ENCODE measurements at places on chromosomes 1 and 21. TPM values are rescaled to one million over a fixed set of nuclear protein-coding genes. Genes with fewer than 3 reads are reported as not detected.

OR2W3 gene
- total RNA-seq, result not detected

TAS1R1 gene
- total RNA-seq, result not detected

IVL gene
- not detected for total RNA-seq

MCOLN3 gene
- 0.47 TPM for total RNA-seq

SPRR2F gene
- total RNA-seq, result not detected

SLC25A34 gene
- total RNA-seq, result 0.34 TPM

CNTN2 gene
- 12.8 TPM for total RNA-seq

ASCL5 gene
- total RNA-seq, result not detected

HRNR gene
- total RNA-seq, result not detected

KRTAP11-1 gene
- not detected for total RNA-seq

DNA sequence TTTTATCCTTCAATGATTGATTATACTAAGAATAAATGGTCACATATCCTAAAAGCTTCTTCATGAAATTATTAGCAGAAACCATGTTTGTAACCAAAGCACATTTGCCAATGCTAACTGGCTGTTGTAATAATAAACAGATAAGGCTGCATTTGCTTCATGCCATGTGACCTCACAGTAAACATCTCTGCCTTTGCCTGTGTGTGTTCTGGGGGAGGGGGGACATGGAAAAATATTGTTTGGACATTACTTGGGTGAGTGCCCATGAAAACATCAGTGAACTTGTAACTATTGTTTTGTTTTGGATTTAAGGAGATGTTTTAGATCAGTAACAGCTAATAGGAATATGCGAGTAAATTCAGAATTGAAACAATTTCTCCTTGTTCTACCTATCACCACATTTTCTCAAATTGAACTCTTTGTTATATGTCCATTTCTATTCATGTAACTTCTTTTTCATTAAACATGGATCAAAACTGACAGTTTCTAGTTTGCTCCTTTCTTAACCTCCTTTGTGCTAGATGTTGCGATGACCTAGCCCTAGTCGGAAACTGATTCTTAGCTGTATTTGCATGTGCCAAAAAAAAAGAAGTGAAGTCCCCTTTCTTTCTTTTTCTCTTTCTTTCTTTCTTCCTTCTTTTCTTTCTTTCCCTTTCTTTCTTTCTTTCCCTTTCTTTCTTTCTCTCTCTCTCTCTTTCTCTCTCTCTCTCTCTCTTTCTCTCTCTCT, 45.1 kb downstream of the MAP3K7CL start:
- no peak for DNase-seq

GRCh38 chr1:204619721-204620120, 65.8 kb downstream of the LRRN2 start:
- peak; percentile 50 for DNase-seq

DNA sequence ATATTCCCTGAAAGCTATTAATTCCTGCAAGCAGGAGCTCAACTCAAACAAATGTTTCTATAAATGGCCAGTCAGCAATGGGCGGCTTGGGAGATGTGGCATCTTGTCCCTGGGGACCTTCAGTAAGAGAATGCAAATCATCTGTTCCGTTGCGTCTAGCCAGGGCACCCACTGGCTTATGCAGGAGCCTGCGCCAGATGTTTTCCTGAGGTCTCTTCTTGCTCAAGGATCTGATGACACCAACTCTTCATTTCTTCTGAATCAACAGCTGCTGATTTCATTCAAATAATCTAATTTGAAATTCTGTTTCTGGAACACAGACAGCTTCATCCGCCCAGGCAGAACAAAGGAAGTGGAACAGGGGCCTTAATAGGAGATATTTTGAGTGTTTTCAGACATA, 70.0 kb upstream of the AJAP1 start:
- no peak for DNase-seq

- no peak for DNase-seq
Observed at GRCh38 chr1:177228693-177229065, 57.9 kb downstream of the BRINP2 start.

- peak; percentile 78 for DNase-seq
Observed at GRCh38 chr1:160375788-160376524, 9.1 kb downstream of the NHLH1 start.

GRCh38 chr1:234881893-234882771, 246.5 kb downstream of the TOMM20 start:
- DNase-seq, result no peak

DNA sequence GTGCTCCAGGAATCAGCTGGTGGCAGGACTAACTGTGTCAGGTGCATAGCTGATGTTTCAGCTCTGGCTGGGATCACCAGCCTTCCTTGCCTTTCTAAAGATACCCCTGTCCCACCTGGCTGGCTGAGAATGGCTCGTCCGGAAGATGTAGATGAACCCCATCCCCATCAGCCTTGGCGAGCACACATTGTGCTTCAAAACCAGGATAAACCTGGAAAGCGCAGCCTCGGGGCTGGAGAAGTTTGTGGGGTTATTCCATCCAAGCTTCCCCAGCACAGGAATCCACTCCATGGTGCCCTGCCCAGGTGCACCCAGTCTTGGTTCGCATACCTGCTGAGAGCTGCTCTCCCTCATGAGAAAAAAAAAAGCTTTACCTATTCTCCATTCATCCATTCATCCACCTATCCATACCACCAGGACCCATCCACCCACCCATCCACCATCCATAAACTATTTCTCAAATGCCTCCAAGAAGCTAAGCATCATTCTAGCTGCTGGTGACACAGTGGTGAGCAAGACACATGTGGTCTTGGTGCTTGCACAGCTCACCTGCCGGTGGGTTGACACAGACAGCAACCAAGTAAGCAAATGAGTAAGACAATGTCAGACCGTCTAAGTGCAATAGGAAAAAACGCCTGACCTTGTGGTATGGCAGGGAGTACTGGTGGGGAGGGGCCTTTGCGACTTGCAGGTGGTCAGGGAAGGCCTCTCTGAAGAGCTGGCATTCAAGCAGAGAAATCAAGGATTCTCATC, 94.0 kb downstream of the DMRTB1 start:
- DNase-seq, result no peak

GRCh38 chr1:3919706-3920105, 19.6 kb upstream of the C1orf174 start:
- DNase-seq, result no peak

DNA sequence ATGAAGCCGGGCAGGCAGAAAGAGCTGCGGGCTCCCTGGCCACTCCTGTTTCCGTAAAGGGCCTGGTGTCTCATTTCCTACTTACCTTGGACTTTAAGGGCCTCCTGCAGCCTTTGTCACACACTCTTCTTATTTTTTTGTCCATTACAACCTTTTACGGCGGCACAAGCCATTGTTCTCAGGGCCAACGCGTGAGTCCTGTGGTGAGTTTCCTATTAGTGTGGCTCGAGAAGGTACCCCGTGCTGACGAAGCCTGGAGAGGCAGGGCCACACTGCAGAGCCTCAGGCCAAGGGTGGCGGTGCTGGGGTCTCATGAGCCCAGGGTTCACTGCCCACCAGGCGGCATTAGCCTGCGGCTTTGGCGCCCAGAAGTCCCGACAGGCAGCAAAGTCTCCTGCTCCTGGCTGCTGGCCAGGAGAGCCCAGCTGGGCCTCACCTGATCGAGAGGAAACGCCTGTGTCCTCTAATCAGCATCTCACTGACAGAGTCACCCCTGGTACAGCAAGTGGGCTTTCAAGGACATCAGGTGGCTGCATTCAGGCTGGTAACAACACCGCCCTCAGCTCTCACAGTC, 62.0 kb downstream of the SIK1 start:
- DNase-seq, result no peak

GRCh38 chr1:207952617-207953542, 42.0 kb upstream of the CD34 start:
- DNase-seq, result no peak

DNA sequence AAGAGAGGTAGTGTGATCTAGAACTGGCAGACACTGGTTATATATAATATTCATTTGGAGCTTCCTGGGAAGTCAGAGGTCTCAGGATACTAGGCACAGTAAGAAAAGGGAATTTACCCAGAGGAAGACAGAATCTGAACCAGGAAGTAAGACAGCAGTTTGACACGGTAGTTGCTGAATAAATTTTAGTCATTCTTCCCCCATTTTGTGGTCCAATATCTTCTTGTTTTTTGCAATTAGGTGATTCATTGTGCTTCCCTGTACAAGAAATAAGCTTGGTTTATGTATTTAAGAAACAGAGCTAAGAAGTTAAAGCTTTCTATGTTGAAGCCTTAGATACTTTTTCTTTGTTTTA, 1.3 kb downstream of the TMEM167B start:
- DNase-seq, result no peak

- no peak for DNase-seq
Observed at GRCh38 chr21:33249331-33250002, 16.7 kb upstream of the IL10RB start.

- DNase-seq, result peak; percentile 81
Observed at GRCh38 chr1:54973205-54973921, 7.1 kb upstream of the TMEM61 start.

DNA sequence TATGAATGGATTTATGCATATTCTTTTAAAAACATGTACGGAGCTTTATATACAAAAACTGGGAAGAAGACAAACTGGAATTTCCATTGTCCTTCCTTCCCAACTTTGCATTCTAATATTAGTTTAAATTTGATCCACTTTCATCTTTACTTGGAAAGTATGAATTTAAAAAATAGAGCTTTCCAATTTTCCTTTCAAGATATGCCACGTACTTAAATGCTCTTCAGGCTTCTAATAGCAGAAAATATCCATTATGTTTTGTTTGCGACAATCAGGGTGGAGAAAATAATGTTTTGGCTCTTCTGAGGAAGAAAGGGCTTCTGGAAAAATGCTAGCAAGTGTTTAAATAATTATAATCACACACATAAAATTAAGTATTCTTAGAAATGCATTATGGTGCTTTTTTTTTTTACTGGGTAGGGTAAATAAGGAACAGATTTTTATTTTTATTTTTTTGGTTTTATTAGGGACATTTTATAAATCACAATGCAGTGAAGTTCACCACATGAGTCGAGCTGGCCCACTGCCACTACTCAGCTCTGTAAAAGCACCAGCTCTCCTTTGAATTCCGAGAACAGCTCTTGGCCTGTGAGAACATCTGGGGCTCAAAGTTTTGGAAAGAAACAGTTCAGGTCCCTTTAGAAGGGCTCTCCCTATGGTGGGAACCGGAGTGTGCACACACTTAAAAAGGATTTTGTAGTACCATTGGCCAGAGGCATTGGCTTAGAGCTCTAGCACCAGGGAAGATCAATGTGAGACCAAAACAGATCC, 287.4 kb upstream of the LYPLAL1 start:
- no peak for DNase-seq

DNA sequence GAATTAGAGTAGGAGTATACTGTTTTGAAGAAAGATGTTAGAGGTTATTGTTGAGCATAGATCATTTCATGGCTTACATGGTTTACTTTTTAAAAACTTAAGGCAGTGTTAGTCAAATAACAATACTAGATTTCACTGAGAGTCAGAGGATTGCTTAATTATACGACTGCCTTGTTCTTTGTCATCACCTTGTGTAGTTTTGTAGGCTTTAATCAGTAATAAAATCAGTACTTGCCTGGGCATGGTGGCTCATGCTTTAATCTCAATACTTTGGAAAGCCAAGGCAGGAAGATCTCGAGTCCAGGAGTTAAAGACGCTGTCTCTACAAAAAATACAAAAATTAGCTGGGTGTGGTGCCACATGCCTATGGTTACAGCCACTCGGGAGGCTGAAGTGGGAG, 41.3 kb upstream of the GPR52 start:
- DNase-seq, result no peak

DNA sequence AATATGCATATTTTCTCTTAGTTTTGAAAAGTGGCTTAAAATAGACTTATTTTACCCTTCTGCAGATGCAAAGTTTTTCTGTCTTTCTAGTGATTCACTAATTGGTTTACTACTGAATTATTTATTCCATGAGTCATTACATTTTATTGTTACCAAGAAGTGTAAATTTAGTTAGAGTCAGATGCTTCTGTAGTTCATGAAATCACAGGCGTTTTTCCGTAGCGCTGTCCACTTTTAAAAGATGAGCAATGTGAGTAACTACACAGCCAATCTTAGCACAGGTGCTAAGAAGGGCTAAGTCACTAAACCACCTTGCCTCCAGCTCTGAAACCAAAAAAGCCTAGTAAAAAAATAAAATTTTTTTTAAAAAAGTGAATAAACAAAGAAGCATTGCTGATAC, 24.7 kb downstream of the RGS13 start:
- no peak for DNase-seq

GRCh38 chr1:152436593-152437496, 22.8 kb upstream of the CRNN start:
- no peak for DNase-seq

Data from neural progenitor cell (in vitro differentiated cells).